ENCODE measurements at places on chromosomes 11 and 22. TPM values are rescaled to one million over a fixed set of nuclear protein-coding genes. Genes with fewer than 3 reads are reported as not detected.

PARVA gene
- total RNA-seq = 6.9 TPM

GRCh38 chr11:123209591-123209990 is 14.5 kb upstream of the CLMP start:
- H3K27ac ChIP-seq = no peak overlapping the region
- H3K4me1 ChIP-seq = peaks cover 36% of the 10 kb centered on the region
- H3K4me3 ChIP-seq = no peak overlapping the region
- no peaks in the 10 kb centered on the region for H3K36me3 ChIP-seq
- H3K27me3 ChIP-seq = no peaks in the 10 kb centered on the region

DNA sequence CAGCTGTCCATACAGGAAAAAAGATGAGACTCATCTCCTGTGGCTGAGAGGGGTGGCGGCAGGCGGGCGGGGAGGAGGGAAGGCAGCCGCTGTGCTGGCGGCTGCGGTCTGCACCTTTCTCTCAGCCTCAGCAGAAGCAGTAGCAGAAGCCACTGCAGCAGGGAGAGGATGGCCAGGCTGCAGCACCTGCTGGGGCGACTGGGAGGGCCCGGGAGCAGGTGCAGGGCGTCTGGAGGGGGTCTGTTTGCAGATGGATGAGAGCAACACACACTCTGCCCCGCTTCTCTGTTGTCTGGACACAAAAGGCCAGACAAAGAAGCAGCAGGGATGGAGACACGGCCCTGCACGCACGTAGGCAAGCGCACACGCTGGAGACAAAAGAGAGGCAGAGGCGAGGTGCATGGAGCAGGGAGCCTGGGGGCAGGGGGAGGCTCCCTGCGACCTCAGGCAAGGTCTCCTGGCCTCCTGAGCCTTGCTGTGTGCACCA is 9.3 kb upstream of the MIAT start:
- peaks cover 68% of the 10 kb centered on the region for H3K4me1 ChIP-seq
- peak overlapping the region; percentile 43 for H3K4me3 ChIP-seq
- peak; percentile 89 for DNase-seq
- H3K27ac ChIP-seq = peak overlapping the region; percentile 76
- no peaks in the 10 kb centered on the region for H3K36me3 ChIP-seq

DNA sequence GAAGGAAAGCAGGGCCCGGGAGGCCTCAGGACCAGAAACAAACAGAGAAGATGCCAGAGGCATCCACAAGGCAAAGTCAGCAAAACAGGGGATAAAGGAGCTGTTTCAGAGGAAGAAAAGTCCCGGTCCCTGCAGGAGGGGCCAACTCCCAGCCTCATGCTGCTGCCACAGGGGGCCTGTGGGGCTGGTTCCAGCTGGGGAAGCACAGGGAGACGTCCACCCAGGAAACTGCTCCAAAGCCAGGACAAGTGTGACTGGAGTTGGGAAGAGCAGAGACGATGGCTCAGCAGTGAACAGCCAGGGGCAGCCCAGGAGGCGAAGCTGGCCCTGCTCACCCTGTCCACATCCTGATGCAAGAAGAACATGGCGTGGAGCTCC is 454.4 kb downstream of the BRD1 start:
- 0 out of 2 replicates have a peak, but pooled peaks cover 4% of the 10 kb centered on the region for H3K36me3 ChIP-seq
- no peak for DNase-seq
- no peaks in the 10 kb centered on the region for H3K27me3 ChIP-seq
- H3K27ac ChIP-seq = no peak overlapping the region
- no peak overlapping the region for H3K4me3 ChIP-seq

DNA sequence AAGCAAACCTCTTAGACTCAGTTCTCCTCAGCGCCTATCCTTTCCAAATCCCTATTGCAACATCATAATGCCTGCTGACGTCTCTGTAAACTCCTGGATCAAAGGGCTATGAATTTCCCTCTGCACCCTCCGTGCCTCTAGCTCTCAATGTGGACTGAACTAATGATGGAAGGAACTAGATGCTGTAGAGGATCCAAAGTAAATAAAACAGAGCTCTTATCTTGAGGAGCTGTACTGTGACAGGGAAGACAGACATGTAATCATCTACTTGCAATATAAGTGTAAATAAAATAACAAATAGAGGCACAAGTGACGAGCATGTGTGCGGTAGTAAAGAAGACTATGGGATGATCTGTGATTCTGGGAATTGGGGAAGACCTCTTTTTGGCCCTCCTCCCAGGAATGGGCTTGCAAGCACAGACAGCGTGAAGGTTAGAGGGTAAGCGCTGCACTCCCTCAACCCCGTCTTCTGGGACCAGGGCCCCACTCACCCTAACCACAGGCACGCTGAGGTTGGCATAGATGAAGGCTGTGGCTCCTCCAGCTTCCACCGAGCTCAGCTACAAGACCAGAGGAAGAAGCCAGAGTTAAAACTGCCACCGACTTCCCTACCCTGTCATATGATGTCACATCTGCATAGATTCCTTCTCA is 42.2 kb downstream of the P4HA3 start:
- no peaks in the 10 kb centered on the region for H3K4me1 ChIP-seq
- H3K4me3 ChIP-seq = no peak overlapping the region
- no peaks in the 10 kb centered on the region for H3K27me3 ChIP-seq
- no peak overlapping the region for H3K27ac ChIP-seq
- DNase-seq = no peak

DNA sequence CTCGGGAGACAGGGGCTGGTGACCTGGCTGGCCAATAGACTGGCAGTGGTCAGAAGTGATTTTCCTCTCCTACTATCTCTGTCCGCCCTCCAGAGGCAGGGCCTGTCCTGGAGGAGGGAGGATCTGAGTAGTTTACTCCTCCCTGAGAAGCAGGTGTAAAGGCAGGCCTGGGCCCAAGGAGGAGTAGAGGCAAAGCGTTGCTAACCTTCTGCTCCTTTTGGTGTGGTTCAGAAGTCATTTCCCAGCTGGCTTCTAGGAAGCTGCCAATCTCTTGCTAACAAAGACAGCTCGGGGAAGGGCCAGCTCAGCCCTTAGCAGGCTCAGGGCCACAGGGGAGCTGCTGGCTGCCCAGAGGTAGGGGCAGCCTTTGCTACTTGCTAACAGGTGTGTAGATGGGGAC is 151.1 kb upstream of the NECTIN1 start:
- H3K36me3 ChIP-seq = no peaks in the 10 kb centered on the region
- H3K27ac ChIP-seq = no peak overlapping the region
- H3K4me3 ChIP-seq = no peak overlapping the region
- H3K27me3 ChIP-seq = no peaks in the 10 kb centered on the region
- no peak for DNase-seq

GRCh38 chr11:47271961-47272661 is 2.2 kb downstream of the MADD start:
- no peaks in the 10 kb centered on the region for H3K27me3 ChIP-seq
- H3K4me1 ChIP-seq = peaks cover 35% of the 10 kb centered on the region
- no peak overlapping the region for H3K27ac ChIP-seq
- H3K36me3 ChIP-seq = peaks cover 8% of the 10 kb centered on the region
- 0 out of 2 replicates have a peak overlapping the region, but pooled peaks have one; percentile 88 for H3K4me3 ChIP-seq

DNA sequence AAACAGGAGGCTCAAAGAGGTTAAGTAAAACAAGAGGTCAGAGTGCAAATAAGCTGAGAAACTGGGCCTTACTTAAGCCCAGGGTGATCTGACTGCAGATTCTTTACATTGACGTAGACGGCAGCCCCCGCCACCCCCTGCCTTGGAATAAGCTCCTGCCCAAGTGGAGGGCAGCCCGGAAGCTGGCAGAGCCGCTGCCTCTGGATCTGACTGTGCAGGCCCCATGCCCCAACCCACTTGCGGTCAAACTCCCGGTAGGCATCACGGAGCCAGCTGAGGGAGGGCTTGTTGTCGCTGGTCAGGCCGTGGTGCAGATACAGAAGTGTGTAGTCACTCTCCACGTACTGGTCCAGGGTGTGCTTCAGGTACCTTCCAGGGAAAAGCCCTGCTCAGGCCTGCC is 18.6 kb downstream of the ARHGAP1 start:
- no peaks in the 10 kb centered on the region for H3K27me3 ChIP-seq
- H3K4me1 ChIP-seq = no peaks in the 10 kb centered on the region
- DNase-seq = no peak
- H3K4me3 ChIP-seq = no peak overlapping the region
- no peak overlapping the region for H3K27ac ChIP-seq

DNA sequence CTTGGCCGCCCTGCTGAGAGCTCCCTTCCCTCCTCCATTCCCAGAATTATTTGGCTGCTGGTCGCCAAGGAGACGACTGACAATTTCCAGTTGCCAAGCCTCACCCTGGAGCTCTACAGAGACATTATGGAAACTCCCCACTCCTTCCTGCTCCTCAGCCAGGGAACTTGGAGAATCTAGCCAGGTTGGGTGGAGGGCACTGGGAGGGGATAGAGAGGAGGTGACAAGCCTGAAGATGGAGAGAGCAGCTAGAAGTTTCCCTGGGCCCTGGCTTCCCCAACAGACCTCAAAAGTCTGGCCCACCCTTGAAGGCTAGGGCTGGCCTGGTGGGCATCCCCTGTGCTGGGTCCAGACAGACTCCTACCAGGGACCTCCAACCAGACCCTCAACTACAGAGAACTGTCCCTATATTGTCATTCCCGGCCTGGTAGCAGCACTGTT is 6.7 kb upstream of the VSIG10L2 start:
- no peaks in the 10 kb centered on the region for H3K36me3 ChIP-seq
- no peak for DNase-seq
- H3K4me1 ChIP-seq = peaks cover 13% of the 10 kb centered on the region
- H3K27me3 ChIP-seq = no peaks in the 10 kb centered on the region

DNA sequence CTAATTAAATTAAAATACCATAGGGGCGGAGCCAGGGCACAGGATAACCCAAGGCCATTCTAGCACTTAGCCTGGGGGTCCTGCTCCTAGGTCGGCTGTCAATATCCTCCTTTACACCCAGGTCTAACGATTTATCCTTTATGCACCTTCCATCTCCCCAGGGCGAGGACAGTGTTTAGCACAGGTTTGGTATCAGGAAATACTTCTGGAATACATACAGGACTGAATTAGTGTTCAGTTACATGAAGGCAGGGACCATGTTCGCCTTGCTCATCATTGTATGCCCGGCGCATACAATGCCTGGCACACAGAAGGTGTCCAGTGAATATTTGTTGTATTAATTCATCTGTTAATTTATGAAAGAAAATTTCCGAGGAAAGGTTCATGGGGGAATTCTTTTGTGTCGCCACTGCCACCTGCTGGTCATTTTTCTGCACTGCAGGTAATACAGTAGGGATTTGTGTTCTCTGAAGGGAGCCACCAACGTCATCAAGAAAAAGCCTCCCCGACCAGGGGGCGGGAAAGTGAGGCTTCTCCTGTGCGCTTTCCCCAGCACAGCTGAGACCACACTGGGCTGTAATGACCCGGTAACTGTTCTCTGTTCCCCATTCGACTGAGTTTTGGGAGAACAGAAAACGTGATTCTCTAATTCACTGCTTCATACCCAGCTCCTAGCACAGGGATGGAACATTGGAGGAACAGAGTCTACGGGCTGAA is 68.7 kb upstream of the ASPHD2 start:
- DNase-seq = peak; percentile 94
- no peaks in the 10 kb centered on the region for H3K4me1 ChIP-seq
- H3K36me3 ChIP-seq = no peaks in the 10 kb centered on the region

GRCh38 chr11:114131461-114131864 is 72.0 kb downstream of the ZBTB16 start:
- no peak for DNase-seq
- H3K27me3 ChIP-seq = no peaks in the 10 kb centered on the region
- no peaks in the 10 kb centered on the region for H3K4me1 ChIP-seq
- H3K27ac ChIP-seq = no peak overlapping the region
- H3K36me3 ChIP-seq = no peaks in the 10 kb centered on the region

DNA sequence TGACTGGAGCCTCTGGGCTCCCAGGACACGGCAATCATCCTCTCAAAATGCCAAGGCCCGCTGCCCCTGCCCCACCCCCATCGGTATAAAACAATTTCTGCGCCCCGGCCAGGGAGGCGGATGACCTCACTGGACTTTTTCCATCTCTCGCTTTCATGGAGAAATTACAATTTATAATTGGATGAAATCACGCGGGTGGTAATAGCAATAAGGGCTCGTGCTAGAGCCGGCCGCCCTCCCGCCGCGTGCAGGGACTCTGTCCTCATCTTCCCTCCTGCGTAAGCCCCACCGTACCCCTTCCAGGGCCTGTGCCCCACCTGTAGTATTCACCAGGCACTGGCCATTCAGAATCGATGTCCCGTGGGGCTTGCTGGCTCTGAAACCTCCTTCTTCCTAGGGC is 64.5 kb downstream of the MACROD1 start:
- no peak overlapping the region for H3K27ac ChIP-seq
- no peaks in the 10 kb centered on the region for H3K36me3 ChIP-seq
- no peak for DNase-seq
- H3K4me3 ChIP-seq = no peak overlapping the region
- H3K4me1 ChIP-seq = 0 out of 2 replicates have a peak, but pooled peaks cover 3% of the 10 kb centered on the region

DNA sequence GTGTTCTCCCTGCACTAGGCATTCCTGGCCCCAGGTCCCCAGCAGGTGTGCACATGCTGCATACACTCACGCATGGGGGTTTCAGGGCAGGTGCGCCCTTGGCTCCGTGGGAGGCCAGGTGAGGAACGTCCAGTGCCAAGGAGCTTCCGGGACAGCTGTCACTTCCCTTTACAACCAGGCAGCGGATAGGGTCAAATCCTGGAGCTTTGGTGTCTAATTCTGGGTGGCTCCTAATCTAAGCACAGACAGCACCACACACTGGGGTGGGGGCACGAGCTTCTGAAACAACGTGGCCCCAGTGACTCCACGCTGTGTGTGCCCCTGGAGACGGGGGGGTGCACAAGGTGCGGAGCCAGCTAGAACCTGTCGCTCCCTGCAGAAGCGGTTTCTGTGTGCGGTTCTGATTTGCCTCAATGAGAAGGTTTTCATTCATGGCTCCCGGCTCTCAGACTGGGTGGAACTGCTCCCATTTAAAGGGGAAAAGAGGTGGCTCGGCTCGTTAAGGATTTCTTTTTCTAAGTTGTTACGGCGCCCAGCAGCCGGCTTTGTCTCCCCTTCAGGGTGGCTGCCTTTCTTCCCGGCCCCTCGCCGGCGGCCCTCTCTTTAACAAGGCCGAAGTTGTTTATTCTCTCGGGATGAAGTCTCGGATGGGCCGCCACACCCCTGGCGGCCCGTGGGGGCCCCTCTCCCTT is 5.0 kb downstream of the CCND1 start:
- H3K4me1 ChIP-seq = peaks cover 5% of the 10 kb centered on the region
- H3K27ac ChIP-seq = peak overlapping the region; percentile 26
- DNase-seq = no peak
- no peaks in the 10 kb centered on the region for H3K36me3 ChIP-seq
- H3K4me3 ChIP-seq = no peak overlapping the region

GRCh38 chr22:23325183-23325582 is 144.9 kb downstream of the BCR start:
- H3K4me3 ChIP-seq = no peak overlapping the region
- no peaks in the 10 kb centered on the region for H3K4me1 ChIP-seq
- H3K27ac ChIP-seq = no peak overlapping the region
- DNase-seq = peak; percentile 46
- no peaks in the 10 kb centered on the region for H3K27me3 ChIP-seq
